ENCODE measurements at places on chromosomes 1 and 21. TPM values are rescaled to one million over a fixed set of nuclear protein-coding genes. Genes with fewer than 3 reads are reported as not detected.

LYPD8 gene
- total RNA-seq: 235 TPM

OR6N1 gene
- not detected for total RNA-seq

DNA sequence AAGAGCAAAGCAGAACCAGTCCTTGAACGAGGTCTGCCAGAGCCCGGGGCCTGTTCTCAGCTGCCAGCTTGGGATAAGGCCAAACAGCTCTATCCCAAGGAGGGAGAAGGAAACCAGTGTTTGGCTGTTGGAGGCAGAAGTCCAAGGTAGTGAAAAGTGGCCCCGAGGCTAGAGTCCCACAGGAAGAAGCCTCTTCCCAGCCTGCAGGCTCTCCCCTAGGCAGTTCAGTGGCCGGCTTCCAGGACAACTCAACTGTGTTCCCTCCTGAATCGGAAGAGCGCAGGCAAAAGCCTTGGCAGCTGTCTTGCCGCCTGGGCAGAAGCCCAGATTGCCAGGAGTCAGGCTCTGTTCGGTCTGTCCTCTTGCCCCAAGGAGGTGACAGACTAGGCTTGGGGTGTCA is 19.3 kb downstream of the QSOX1 start:
- peak; percentile 37 for DNase-seq

DNA sequence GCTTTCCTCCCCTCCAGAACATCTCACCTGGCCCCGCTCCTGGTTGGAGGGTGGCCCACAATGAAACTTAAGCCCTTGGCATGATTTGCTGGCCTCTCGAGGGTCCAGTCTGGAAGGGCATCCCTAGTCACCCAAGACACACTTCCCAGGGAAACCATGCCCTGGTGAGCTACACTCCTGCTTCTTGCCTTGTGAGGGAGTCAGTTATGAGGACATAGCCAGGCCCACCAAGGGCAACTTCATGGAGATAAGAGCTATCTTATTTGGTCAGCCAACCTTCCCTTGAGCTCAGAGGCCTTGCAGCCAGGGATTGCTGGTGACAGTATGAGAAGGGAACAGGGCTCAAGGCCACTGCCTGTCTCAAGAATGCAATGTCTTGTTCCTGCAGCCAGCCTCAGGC is 9.7 kb downstream of the TNR start:
- no peak for DNase-seq

- DNase-seq: no peak
Observed at GRCh38 chr1:242836423-242836822, 311.9 kb upstream of the PLD5 start.

- DNase-seq: no peak
Observed at GRCh38 chr1:167077868-167078210, 12.3 kb downstream of the GPA33 start.

DNA sequence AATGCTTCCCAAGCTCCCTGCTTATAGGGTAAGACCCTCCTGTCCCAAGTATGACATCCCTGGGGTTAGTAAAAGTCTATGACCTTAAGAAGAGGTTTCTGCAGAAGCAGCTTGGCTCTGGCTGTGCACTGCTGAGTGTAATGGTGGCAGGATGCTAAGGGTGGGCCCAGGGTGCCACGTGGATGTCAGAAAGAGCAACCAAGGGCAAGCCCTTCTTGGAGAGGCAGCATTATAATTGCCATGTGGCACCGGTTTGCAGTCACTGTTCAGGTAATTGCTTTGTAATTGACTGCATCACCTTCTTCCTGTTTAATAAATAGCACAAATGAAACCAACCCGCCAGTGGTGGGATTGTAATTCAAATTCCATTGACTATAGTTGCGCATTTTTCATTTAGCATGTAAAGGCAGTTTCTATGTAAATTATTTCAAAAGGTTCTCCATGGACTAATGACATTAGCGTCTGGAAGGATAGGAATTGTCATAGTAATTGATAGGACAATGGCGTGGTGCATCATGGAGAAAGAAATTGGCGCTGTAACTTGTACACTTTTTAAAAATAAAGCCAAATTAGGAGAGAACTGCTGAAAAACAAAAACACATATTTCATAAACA is 490.6 kb upstream of the VAMP3 start:
- DNase-seq: no peak

GRCh38 chr1:36168514-36168913 is 12.6 kb downstream of the MAP7D1 start:
- DNase-seq: no peak

ADAMTS4 gene
- 7.2 TPM for total RNA-seq

DNA sequence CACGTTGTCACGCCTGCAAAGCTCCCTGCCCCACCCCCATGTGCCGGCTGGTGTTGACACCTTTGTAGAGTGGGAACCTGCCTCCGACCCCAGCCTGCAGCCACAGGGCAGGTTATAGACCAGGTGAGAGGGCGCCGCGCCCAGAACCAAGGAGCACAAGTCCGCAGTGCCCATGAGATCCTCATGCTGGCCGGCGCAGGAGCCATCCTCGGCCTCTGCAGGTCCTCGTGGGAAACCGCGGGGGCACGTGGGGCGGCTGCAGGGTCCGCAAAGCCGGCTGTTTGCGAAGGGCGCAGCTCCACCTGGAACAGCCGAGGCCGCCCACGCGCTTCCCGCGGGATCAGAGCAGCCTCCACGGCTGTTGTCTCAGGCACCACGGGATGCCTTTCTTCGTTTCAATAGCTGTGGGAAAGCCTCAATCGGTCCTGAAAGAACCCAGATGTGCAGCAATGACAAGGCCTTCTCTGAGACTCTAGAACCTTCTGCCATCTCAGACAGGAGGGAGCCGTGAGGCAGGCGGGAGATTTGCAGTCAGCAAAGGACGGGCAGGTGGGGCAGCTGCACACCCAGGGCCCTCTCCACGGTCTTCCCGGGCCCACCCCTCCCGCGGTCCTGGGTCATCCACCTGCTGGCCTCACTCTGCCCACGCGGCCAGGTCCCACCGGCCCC is 29.9 kb downstream of the POFUT2 start:
- DNase-seq: no peak

Data from mucosa of descending colon (tissue), 3 donors.